CD8-positive, alpha-beta memory T cell (primary cell): ENCODE measurements at places on chromosomes 13 and 19. TPM values are rescaled to one million over a fixed set of nuclear protein-coding genes. Genes with fewer than 3 reads are reported as not detected.
A peak's percentile ranks its signal among the peaks of the same experiment; 100 is the strongest.

The WDR62 gene
- total RNA-seq, result 15.8 TPM

The ZFP14 gene
- total RNA-seq, result 2.1 TPM

The EFNA2 gene
- total RNA-seq, result not detected

The ZNF723 gene
- not detected for total RNA-seq

The ADGRE3 gene
- not detected for total RNA-seq

The APBA3 gene
- 39.0 TPM for total RNA-seq

The HSH2D gene
- 8.6 TPM for total RNA-seq

The CASP14 gene
- not detected for total RNA-seq

The FTL gene
- 1,489 TPM for total RNA-seq

The CD37 gene
- 116 TPM for total RNA-seq

The SMIM44 gene
- total RNA-seq, result not detected

The ATP8B3 gene
- total RNA-seq, result 0.97 TPM

The ADM5 gene
- total RNA-seq, result 6.9 TPM

The IGFL4 gene
- not detected for total RNA-seq

The SLC7A9 gene
- total RNA-seq, result 0.24 TPM

The RUBCNL gene
- total RNA-seq, result not detected

- no peak for DNase-seq
Observed at GRCh38 chr19:16034958-16035560, 41.2 kb upstream of the TPM4 start.

GRCh38 chr19:5903624-5904351, at the start of gene NDUFA11:
Gene NDUFA11, minus strand, starts transcription at chr19:5903790. Its CDS starts 82 bp downstream, at chr19:5903708.
- peak; percentile 96 for DNase-seq

GRCh38 chr13:90246687-90247345, 1100.7 kb upstream of the MIR17HG start:
- DNase-seq, result no peak

- no peak for DNase-seq
Observed at GRCh38 chr13:110214637-110215036, 92.3 kb downstream of the COL4A1 start.

- peak; percentile 69 for DNase-seq
Observed at GRCh38 chr19:49097453-49098288, 12.4 kb downstream of the SNRNP70 start.

DNA sequence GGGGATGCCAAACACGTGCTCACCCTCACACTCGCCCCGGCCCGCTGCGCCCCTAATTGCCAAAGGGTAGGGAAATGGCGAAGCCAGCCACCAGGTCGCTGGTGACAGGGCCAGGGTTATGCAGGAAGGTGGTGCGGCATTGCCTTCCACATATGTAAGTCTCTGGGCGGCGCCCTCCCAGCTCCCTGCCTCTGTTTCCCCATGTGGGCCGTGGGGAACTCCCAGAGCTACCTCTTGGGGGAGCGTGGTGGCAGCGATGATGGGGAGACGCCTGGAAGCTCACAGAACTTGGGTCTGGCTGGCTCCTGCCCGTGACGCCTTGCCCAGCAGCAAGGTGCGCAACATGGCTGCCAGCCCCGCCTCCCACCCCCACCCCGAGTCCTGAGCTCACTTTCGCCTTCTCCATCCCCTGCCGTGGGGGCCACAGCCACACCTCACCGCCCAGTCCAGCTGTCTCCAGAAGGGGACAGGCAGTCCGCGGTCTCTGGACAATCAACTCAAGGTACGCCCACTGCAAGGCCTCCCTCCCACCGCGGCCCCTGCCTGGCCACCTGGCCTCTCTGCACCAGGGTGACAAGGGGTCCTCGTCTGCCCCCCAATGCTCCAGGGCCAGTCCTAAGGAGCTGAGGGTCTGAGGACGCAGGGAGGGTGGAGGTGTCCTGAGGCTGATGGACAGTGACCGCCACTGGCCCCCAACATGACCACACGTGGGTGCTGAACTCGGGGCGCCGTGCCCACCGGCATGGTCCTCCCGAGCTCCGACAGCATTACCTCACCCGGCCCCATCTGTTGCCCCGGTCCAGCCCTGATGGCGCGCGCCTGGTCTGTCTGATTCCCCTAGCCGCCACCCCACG, 6.6 kb downstream of the C19orf25 start:
- DNase-seq, result no peak

GRCh38 chr13:65336087-65336749, 1893.9 kb downstream of the PCDH9 start:
- no peak for DNase-seq

GRCh38 chr19:50513746-50514345, at the start of gene ASPDH:
Gene ASPDH, minus strand, starts transcription at chr19:50513913. Its CDS starts 90 bp downstream, at chr19:50513823.
- DNase-seq, result no peak

DNA sequence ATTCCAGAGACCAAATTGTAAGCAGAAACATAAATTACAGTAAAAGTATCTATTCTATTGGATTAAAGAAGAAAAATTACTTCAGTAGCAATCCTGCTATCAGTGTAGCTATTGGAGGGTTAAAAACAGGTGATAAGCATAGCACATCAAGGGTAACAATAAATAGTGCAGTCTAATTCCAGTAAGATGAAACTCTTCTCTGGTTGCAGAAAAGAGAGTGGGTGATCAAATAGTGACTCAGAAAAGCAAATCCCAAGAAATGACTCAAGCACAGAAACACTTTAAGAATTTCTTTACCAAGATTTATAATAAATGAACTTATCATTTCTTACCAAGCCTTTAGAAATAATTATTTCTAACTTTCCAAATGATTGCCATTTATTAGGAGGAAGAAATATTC, 135.7 kb downstream of the LMO7 start:
- DNase-seq, result no peak

DNA sequence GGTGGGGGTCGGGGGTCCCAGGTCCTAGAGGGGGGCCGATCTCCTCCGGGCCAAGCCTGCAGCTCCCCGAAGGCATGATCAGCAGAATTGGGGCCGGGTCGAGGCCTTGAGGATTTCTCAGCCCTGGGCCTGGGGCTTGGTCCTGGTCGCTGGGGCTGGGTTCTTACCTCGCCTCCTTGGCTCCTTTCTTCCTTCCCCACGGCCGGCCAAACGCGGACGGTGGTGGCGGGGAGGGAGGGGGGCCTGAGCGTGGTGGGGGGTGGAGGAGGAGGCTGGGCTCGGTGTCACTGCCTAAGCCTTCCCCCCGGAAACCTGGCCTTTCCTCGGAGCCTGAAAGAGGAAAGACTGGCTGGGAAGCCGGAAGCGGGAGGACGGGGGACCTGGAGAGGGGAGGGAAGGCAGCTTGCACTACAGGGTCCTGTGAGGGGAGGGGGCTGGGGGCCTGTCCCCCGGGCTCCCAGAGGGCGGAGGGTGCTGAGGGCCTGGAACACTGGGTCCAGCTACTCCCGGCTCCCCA, at the start of gene ZNF579:
Gene ZNF579 (minus strand): TSS at position 221 of the 517 bp plus-strand sequence. CDS start 1,209 bp downstream, outside the sequence.
- peak; percentile 53 for DNase-seq

DNA sequence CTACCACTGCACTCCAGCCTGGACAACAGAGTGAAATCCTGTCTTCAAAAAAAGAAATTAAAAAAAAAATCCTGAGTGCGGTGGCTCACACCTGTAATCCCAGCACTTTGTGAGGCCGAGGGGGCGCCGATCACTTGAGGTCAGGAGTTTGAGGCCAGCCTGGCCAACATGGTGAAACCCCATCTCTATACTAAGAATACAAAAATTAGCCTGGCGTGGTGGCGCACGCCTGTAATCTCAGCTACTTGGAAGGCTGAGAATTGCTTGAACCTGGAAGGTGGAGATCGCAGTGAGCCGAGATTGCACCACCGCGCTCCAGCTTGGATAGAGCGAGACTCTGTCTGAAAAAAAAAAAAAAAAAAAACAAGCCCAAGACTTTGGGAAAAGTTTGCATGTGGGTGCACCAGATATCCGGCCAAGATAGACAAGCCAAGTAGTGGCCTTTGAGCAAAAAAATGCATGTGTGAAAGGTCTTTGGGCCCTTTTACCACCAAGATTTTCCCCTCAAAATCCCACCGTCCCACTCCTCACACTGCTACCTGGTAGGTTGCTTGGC, 5.7 kb downstream of the DNAJB1 start:
- DNase-seq, result no peak

DNA sequence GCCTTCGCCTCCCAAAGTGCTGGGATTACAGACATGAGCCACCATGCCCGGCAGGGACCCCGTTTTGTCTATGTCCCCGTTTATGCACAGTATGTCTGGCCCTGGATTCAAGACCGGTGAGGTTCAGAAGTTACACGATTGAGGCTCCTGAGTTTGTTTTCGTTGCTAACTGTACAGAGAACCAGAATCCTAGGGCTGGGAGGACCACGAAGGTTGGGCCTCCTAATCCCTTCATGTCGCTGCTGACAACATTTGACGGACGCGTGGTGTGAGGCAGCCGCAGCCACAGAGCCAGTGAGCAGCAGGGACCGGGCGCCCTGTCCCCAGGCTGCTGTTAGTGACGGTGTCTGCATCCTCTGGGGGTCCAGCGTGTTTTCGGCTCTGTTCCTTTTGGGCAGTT, 91.4 kb downstream of the ATP11A start:
- no peak for DNase-seq

DNA sequence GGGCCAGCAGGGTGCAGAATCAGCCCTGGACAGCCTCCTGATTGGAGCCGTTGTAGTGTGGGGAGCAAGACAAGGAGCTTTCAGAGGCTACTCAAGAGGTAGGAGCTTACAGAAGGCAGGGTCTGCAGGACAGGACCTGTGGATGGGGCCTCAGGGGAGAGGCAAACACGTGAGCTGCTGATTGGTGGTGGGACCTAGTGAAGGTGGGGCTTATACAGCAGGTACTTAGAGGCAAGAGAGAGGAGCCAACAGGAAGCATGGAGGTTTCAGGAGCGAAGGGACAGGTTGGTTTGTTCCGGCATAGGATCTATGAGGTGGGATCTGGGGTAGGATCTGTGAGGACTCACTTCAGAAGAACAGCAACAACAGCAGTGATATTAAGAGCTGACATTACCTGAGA, 32.4 kb downstream of the ZSWIM4 start:
- DNase-seq, result no peak

DNA sequence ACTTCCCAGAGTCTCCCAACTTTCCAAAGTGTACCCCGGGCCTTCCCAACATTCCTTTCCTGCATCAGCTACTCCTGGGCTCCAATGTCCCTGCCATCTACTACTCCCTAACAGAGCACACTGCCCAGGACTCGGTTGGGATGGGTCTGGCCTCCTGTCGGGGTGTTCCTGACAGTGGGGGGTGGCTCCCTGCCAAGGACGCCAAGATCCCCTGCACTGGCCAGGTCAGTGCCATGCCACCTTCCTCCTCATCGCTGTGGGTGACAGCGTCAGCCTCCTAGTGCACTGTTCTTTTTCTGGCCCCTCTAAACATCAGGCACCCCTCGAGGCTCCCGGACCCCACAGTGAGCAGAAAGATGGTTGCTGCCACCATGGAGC, 13.8 kb downstream of the EPS15L1 start:
- no peak for DNase-seq

GRCh38 chr13:113091211-113091771, 14.3 kb upstream of the F7 start:
- no peak for DNase-seq

DNA sequence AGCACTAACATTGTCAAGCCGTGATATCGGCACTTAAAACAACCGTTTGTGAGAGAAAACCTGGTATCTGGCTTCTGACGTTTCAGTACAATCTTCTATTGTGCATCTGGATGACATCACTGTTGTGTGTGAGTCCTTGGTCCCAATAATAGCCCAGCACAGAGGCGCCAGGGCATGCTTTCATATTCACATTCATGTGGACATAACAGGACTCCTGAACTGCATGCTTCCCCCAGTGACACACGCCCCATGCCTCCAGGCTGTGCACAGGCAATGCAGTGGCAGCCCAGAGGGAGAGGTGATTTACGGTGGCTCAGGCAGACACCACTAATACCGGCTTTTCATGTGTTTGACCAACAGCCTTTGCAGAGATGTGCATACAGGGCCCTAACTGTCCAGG, 58.1 kb downstream of the MRPL57 start:
- DNase-seq, result no peak

GRCh38 chr13:106532111-106532929, 3.1 kb downstream of the EFNB2 start:
- DNase-seq, result no peak

DNA sequence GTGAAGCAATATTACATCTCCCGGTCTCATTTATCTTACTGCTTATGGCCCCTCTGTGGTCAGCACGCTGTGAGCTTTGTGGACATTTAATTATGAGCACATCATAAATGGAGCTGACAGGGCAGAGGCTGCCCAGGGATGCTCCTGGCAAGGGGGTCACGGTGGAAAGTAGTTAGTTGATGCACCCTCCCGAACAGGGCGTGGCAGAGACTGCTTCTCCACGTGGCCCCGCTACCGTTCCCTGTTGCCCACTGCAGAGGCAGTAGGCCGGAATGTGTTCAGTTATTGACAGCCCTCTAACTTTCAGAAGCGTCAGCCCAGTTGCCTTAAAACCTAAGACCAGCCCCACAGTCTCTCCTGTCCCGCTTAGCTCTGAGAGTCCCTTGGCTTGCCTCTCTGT, 180.3 kb upstream of the ZNF507 start:
- no peak for DNase-seq

GRCh38 chr19:18293642-18294466, 12.4 kb upstream of the JUND start:
- DNase-seq, result no peak

DNA sequence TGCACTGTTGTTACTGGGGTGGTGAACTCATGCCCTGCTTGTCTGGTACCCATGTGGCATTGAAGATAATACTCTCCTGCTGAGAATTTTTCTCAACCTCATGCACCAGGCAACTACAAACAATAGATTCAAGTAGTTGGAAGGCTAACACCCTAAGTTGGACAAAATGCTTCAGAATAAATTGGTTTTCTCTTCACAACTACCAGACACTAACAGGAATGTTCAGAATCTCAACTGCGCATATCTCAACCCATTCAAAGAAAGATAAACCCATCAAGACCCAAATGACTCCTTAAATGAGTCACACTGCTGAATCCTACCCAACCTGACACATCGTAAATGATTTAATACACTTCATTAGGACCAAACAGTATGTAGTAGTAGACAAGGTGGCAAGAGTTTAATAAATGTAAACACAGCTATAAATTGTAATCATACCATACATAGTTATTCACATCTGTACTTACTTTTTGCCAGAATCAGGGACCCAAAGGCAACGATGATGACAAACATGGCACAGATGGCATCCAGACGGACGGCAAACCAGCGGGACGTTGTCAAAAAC, 227.4 kb downstream of the ABCC4 start:
- DNase-seq, result no peak

GRCh38 chr13:48531416-48532255, 1.2 kb downstream of the RCBTB2 start:
- no peak for DNase-seq
